ENCODE measurements at places on chromosomes 2 and 18.
A peak's percentile ranks its signal among the peaks of the same experiment; 100 is the strongest.

- DNase-seq, result no peak
Observed at GRCh38 chr2:215371915-215372897, 60.3 kb downstream of the ATIC start.

GRCh38 chr2:65710356-65710755 is 278.0 kb upstream of the SPRED2 start:
- no peak for DNase-seq

DNA sequence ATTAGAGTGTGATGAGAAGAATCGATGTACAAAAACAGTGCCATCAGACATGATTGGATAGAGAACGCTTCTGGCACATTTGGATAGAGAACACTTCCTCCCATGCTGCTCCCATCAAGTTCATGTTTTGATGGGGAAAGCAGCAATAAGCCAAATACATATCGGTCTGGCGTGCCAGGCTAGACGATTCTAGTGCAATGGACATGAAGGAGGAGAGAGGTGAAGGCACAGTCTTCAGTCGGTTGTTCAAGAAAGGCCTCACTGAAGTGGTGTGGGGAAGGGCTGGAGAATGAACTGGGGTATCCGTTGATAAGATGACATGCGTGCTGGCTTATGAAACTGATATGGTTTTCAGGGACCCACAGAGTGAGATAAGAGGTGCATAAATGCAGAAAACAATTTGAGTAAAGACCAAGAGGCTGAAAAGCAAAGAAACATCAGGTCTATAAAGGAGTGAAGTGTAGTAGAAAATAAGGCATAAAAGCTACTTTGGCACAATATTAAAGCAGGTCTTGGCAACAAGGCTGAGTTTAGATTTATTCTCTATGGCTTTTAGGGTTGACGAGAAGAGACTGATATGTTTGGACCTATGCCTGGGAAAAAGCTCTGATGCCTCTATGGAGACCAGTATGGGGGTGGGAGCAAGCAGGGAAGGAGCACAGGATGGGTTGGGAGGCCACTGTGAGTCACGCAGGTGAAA is 117.6 kb upstream of the PIEZO2 start:
- DNase-seq, result no peak

- no peak for DNase-seq
Observed at GRCh38 chr2:60522462-60522861, 31.0 kb downstream of the BCL11A start.

- no peak for DNase-seq
Observed at GRCh38 chr18:46560671-46561045, 96.4 kb downstream of the LOXHD1 start.

- DNase-seq, result no peak
Observed at GRCh38 chr2:8149985-8150539, 531.8 kb upstream of the ID2 start.

DNA sequence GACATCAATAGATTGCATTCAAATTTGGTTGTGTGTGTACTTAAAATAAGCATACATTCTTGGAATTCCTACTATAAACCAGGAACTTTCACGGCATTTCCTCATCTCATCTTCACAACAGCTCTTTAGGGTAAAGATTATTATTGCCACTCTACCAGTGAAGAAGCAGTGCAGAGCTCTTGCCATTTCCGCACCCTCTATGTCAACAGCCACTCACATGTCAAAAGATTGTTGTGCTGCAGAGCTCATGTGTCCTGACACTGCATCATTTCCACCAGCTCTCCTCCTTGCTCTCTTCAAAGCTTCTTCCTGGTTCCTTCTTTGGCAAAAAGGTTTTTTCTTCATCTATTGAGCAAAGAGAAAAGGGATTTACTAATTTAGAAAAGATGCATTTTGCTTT is 26.5 kb upstream of the L3MBTL4 start:
- DNase-seq, result no peak

DNA sequence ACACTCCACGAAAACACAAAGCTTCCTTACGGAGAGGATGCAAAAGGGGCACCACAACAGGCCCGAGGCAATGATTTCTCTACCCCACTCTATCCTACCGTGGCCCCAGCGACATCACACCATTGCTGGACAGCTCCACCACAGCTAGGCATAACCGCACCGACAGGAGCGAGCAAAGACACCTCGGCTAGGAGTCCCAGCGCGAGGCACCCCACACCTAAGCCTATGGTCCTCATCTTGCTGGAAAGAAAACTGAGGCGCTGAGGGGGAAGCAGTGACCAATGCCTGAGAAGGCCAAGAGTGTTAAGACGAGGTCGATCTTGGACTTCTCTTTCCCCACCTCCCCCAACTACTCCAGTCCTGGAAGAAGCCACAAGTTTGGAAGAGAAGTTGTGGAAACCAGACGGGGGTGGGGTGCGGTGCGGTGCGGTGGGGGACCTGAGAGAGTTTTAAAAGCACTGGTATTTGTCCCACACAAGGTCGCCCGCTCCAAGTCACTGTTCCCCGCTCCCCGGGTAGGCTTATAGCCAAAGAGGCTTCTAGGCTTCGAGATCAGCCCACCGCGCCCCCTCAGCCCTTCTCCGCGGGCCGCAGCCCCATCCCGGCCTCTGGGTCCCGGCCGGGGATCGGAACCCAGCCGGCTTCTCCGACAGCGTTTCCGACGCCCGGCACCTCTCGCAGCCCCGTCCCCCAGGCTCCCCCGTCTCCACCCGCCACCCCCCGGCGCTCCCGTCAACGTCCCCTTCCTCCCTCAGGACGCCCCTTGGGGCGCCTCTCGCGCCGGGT is 766 bp downstream of the PDE6D start:
- peak; percentile 17 for DNase-seq

All from activated naive CD4-positive, alpha-beta T cell treated with anti-CD3 and anti-CD28 coated beads, Interleukin-2, amount 50 U/mL, for 72 hours (primary cell).